LNCaP clone FGC (cell line): ENCODE measurements at places on chromosomes 4 and X.
A peak's percentile ranks its signal among the peaks of the same experiment; 100 is the strongest.

- peak; percentile 18 for DNase-seq
Observed at GRCh38 chr4:85761803-85762528, 287.0 kb downstream of the ARHGAP24 start.

DNA sequence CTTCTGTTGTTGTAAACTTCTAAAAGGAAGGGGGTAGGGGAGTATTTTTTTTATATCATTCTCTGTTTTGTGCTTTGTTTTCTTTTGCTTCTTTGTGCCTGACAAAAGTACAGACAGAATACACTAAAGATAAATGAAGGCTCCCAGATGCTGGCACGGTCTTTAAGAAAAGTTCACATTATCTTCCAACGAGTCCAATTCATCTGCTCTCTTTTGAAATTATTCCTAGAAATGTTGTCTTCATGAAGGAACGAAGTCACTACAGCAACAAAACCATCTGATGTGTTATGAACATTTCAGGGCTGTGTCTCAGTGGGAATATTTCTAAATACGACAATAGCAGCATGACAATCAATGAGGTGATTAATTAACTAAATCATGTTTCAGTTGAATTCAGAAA lies 813.8 kb upstream of the HTR2C start:
- no peak for DNase-seq

DNA sequence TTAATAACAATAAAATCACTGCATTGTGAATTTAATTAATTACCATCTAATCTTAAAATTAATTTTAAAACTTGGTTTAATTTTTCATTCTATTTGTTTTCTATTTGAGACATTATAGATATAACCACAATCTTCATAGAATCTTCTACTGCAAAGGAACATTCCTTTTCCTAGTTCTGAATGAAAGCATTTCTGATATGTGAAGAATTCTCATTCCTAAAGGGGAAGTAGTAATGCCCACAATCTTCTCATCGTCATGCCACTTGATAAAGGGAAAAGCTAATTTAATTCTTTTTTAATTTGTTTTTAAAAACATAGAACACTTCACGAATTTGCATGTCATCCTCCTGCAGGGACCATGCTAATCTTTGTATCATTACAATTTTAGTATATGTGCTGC lies 23.7 kb downstream of the MGARP start:
- no peak for DNase-seq

GRCh38 chrX:136163689-136164088 lies 16.4 kb downstream of the FHL1 start:
- no peak for DNase-seq

DNA sequence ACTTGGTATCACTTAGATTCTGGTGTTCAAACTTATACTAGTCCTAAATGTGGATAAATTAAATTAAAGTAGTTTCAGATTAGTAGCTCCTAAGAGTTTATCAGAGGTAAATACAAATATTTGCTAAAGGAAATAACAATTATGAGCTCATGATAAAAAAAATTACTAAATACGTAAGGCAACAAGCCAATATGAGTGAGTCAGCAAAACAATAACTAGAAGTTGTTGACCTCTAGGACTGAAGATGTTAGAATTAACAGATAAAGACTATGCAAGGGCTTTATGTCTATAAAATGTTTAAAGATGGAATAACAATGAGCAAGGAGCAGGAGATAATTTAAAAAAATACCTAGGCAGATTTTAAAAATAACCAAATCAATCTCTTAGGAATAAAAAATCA lies 195.8 kb downstream of the CLCN4 start:
- peak; percentile 1 for DNase-seq

DNA sequence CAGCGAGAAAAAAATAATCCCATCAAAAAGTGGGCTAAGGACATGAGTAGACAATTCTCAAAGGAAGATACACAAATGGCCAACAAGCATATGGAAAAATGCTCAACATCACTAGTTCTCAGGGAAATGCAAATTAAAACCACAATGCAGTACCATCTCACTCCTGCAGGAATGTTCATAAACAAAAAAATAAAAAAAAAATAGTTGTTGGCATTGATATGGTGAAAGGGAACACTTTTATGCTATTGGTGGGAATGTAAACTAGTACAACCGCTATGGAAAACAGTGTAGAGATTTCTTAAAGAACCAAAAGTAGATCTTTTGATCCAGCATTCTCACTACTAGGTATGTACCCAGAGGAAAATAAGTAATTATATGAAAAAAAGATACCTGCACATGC lies 508.3 kb upstream of the MAGEB2 start:
- no peak for DNase-seq

GRCh38 chrX:8067754-8068462 lies 103.2 kb downstream of the VCX2 start:
- peak; percentile 42 for DNase-seq

DNA sequence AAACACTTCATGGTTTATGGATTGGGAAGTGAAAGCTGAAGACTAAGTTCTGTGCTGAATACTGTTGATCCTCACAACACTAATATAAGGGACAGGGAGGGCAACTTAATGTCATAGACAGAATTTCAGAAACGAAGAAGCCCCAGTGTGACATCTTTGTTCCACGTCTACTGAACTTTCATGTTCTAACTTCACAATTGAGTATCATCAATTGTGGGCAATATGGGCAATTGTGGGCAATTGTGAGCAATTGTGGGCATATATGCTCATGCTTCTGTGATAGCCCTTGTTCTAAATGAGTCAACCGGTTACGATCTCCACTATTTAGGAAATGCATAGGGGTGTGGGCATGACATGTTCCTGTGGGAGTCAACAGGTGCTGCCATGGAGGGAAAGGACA lies 33.7 kb downstream of the CYBB start:
- no peak for DNase-seq

GRCh38 chr4:123449780-123450179 lies 53.2 kb downstream of the SPRY1 start:
- no peak for DNase-seq

DNA sequence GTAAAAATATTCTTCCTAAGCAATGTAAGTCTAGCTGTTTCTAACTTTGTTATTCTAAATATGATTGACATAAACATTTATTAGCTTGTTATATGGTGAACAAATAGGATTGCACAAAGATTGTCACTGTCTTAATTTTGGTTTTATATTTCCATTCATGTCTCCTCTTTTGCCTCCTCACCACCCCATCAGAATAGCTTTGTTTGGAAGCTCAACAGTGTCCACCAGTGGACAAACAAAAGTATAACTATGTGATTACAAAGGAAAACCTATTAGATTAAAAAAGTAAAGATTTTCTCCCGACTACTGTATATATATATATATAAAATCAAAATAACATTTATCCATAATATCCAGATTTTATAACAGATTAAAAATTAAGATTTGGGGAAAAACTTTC lies 468.2 kb downstream of the ZIC3 start:
- no peak for DNase-seq

DNA sequence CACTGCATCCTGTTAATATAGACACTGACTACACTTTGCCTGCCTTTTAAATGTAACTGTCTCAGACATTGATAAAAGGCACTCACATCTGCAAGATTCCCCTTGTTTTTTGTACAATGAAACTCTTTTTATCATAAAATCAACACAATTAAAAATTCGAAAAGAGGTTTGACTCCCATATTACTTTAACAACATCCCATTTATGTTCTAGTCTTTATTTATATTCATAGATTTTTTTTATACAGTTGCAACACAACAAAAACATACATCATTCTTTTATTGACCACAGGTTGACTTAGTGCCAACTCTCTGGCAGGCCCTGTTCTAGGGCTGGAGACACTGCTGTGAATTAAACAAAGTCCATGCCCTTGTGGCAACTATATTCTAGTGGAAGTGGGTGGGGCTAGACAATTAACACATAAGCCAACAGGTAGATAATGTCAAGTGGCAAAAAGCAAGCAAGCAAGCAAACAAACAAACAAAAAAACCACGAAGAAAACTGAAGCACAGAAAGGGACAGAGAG lies 36.8 kb downstream of the ANK2 start:
- peak; percentile 15 for DNase-seq

- DNase-seq = no peak
Observed at GRCh38 chr4:176793060-176793605, 411 bp upstream of the VEGFC start.

DNA sequence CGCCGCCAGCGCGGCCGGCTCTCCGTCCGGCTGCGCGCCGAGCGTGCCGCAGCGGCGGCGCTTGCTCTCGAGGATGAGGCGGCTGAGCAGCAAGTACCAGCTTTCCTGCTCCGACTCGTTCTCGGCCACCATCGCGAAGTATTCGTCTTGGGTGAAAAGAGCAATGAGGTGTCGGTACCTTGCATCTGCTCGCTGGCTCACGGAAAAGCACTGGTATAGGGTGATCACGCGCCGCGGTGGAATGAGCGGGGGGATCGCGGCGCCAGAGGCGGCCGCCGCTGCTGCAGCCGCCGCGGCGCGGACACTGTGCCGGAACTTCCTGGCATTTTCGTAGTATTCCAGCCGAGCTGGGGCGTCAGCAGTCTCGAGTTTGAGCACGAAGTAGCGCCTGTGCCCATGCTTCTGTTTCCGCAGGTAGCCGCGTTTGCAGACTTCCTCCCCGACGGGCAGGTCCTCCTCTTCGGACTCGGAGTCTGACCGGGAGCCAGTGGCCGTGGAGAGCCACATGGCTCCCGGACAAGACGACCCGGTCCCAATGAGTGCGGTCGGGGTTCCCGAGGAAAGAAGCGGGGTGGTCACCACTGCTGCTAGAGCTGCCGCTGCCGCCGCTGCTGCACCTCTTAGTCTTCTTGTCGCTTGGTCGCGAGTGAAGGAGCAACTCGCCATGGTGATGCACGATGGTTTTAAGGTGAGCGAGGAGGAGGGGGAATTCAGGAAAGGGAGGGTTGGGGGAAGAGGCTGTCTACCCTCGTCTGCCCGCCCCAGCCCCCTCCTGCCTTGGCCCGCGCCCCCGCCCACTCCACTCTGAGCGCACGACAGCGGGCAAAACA lies 469 bp downstream of the IRS4 start:
- DNase-seq = no peak

DNA sequence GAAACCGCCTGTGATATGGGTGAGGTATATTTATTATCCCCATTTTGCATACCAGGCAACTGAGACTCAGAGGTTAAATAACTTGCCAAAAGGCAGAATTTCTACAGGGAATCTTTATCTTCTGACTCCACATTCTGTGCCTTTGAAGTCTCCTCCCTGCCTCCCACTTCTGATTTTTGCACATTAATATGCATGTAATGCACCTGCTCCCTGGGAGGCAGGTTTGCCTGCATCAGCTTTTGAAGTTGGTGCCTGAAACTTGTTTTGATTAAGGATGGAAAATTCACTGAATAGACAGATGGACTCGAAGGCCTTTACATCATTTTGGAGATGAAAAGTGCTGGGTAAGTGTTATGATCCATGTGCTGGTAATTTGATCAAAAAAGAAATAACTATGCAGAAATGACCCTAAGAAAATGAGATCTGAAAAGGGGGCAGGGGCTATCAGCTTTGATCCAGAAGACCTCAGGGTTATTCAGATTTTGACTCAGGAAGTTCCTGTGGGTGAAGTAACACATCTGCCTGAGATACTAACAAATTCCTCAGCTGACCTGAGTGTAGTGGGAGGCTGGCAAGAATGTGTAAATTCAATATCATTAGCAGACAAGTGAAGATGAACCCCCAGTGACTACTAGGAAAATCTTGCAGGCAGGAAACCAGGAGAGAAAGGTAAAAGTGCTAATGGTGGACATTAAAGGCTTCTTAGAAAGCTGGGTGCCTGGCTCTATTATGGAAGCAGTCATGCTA lies 167.5 kb upstream of the BOD1L1 start:
- DNase-seq = no peak

DNA sequence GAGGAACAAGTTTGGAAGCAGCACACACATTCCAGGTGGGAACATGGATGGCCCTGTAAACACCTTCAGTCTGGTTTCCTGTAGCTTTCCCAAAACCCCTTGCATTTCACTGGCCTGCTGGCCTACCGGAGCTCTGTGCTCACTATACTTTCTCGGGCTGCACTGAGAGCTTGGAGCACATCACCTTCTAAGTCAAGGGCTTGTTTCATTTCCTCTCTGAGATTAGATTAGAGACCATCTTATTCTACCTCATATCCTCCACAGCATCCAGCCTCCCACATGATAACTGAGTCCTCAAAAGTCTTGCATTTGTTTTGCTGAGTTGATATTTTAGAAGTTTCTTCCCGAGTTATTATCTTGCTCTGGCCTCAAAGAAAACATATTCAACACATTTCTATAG lies 147.7 kb downstream of the RASL11B start:
- DNase-seq = peak; percentile 8

DNA sequence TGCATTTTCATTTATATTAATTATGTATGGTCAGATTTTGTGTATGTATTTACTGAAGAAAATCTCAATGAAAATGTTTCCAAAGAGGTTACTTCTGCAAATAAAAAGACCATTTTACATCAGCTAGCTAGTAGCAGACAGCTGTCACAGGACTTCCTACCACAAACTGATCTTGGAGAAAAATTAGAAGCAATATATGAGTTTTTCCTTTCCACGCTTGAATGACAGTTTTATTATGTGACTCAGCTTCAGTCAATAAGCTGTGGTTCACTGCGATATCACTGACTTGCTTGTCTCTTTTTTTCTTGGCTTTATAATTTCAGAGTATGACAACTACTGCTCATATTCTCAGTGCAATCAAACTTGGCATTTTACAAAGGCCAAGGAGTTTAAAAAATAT lies 787.4 kb upstream of the GALNTL6 start:
- no peak for DNase-seq

DNA sequence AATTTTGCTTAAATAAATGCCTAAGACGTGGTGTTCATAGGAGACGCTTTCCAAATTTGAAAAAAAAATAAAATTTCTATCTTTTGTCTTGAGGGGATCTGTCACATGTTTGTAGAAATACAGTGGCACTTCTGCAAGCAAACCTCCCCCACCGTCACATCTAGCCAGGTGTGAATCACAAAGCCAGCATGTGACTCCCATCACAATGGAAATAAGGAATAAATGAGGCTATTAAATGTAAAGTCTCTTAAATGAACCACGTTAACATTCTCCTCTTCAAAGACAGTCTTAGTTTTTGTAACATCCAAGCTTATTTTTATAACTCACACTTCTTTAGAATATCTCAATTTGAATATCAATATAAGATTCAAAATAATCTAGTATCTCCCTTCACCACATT lies 63.0 kb upstream of the CCSER1 start:
- DNase-seq = no peak
